GM13977 (cell line): ENCODE measurements at places on chromosomes 16 and 17.
A peak's percentile ranks its signal among the peaks of the same experiment; 100 is the strongest.

DNA sequence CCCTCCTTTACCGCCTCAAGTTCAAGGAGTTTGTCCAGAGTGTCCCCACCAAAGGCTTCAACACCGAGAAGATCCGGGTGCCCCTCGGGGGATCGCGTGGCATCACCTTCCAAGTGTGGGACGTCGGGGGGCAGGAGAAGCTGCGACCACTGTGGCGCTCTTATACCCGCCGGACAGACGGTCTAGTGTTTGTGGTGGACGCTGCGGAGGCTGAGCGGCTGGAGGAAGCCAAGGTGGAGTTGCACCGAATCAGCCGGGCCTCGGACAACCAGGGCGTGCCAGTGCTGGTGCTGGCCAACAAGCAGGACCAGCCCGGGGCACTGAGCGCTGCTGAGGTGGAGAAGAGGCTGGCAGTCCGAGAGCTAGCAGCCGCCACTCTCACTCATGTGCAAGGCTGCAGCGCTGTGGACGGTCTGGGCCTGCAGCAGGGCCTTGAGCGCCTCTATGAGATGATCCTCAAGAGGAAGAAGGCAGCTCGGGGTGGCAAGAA is 1.1 kb downstream of the ARL4D start:
- DNase-seq, result no peak

GRCh38 chr17:17924857-17925250 is 47.3 kb downstream of the TOM1L2 start:
- DNase-seq, result no peak

- DNase-seq, result no peak
Measured at GRCh38 chr17:51401279-51401678, 140.9 kb downstream of the UTP18 start.

- DNase-seq, result no peak
Measured at GRCh38 chr16:57623251-57624043, 5.0 kb upstream of the ADGRG1 start.

DNA sequence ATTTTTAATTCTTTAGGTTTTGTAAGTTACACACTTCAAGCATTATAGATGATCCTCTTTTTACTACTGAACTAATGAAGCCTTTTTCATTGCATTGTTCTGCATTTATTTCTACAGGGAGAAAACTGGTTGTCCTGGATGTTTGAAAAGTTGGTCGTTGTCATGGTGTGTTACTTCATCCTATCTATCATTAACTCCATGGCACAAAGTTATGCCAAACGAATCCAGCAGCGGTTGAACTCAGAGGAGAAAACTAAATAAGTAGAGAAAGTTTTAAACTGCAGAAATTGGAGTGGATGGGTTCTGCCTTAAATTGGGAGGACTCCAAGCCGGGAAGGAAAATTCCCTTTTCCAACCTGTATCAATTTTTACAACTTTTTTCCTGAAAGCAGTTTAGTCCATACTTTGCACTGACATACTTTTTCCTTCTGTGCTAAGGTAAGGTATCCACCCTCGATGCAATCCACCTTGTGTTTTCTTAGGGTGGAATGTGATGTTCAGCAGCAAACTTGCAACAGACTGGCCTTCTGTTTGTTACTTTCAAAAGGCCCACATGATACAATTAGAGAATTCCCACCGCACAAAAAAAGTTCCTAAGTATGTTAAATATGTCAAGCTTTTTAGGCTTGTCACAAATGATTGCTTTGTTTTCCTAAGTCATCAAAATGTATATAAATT is 53.0 kb downstream of the TUBD1 start:
- DNase-seq, result no peak

DNA sequence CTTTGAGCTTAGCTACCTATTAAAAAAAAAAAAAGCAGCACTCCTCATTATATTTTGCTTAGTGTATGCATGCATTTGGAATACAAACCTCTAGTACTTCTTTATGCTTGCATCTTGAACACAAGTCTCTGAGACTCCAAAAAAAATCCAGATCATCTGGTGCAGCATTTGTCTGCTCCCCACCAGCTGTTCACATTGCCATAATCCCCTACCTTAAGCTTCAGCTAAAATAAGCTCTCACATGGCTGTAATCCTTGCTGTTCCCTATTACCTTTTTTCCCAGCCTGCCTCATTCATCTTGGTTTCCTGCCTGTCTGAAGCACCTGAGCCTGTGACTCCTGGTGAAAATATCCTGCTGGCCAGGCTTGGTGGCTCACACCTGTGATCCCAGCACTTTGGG is 7.5 kb upstream of the NFATC2IP start:
- no peak for DNase-seq

- no peak for DNase-seq
Measured at GRCh38 chr17:55571095-55571494, 59.8 kb upstream of the SMIM36 start.

DNA sequence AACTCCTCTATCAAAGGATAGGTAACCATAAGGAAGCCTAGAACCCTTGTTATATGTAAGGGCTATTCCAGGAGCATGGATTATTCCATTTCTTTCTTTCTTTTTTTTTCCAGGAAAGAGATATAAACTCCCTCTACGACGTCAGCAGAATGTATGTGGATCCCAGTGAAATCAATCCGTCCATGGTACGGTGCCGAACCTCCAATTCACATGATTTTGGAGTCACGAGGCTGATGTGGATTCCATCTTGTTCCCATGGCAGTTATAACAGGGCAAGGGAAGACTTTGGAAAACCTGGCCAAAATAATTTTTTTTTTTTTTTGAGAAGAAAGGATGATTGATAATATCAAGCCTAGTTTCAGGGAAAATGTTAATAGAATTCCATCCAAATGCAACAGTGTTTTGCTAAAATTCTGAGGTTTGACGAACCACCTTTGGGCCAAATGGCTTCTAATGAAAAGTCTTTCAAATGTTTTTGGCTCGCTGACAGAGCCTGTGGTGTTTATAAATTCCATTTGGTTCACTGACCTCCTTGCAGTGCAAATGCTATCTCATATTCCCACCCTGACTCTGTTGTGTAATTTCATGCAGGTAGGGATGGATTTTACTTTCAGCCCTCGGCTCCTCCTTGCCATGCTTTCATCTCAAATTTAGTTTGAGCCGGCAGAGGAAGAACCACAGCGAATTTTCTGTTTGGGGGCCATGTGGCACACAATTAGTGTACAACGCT is 90.0 kb downstream of the SDR42E1 start:
- DNase-seq, result no peak

GRCh38 chr16:82623241-82623640 is 3.5 kb upstream of the CDH13 start:
- DNase-seq, result no peak

DNA sequence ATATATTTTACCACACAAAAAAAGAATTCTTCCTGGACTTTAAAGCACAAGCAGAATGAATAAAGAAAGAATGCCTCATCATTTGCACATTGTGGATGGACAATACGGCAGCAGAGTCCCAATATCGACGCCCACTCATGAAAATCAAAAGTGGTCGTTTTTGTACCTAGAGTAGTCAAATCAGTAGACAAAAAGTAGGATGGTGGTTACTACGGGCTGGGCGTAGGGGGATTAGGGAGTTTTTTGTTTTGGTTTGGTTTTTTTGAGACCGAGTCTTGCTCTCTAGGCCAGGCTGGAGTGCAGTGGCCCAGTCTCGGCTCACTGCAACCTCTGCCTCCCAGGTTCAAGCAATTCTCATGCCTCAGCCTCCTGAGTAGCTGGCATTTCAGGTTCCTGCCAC is 8.6 kb upstream of the CENPV start:
- DNase-seq, result peak; percentile 29

DNA sequence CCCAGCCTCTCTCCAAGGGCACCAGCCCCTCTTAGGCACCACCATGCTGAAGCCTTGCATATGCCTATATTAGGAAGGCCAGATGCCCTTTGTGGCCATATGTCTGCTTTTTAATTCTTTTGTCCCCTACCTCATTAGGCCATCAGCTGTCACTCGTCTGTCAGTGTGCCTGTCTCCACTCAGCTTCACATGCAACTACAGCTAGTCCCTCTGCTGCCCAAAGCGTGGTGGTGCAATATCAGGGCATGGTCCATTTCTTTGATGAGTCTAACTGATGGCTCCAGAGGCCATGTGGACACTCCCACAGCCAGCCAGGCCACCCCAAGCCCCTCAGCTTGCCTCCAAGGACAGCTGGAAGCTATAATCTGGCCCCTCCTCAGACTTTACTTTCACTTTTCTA is 36.3 kb downstream of the MYO18A start:
- no peak for DNase-seq

- DNase-seq, result no peak
Measured at GRCh38 chr17:75194879-75195278, 10.6 kb upstream of the NUP85 start.

DNA sequence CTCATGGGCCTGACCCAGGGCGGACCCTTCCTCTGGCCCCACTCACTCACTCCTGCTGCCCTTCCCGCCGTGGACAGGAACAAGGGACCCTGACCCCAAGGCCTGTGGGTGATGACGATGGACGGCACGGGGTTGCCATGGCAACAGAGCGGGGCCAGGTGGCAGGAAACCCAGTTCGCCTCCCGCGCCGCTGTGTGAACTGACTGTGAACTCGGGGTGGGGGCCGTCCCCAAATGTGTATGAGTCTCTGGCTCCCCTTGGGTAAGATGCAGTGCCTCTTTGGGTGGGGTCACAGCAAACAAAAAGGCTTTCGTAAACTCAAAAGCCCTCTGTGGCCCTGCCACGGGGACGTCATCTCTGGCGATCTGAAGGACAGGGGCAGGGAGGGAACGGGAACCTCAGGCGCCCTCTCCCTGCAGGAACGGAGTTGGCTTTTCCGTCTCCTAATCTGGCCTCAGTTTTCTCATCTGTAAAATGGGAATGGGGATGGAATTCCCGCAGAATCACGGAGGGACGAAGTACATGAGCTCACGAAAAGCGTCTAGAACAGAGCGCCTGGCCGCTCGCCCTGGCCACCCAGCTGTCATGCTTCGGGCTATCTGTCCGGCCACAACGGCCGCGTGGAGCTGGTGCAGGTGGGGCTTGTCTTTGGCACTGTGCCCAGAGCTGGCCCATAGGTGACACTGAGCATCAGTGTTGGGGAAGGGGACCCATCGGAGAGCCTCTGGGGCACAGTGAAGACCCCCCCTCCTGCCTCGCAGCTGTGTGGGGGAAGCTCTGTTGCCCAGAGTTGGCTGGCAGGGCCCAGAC is 44.9 kb upstream of the PABPN1L start:
- no peak for DNase-seq

- DNase-seq, result no peak
Measured at GRCh38 chr17:17443173-17443572, 33.6 kb upstream of the MED9 start.

DNA sequence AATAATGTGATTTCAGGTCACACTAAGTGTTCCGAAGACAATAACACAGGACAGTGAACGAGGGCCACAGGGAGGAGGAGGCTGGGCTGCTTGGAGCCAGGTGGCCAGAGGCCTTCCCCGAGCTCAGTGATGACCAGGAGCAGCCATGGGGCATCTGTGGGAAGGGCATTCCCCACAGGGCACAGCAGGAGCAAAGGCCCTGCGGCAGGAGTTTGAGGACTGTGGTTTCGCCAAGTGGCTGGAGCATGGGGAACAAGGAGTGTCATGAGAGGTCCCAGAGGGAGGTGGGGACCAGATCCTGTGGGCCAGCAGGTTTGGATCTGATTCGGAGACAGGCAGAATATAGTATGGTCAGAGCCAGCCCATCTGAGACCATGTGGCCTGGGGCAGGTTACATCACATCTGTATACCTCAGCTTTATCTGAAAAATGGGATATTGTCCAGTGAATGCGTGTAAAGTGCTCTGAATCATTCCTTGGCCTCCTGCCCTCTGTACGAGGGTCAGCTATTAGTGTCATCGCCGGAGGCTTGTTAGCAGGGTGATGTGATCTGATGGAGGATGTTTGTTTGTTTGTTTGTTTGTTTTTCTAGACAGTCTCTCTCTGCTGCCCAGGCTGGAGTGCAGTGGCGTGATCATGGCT is 176.8 kb downstream of the KATNIP start:
- no peak for DNase-seq

DNA sequence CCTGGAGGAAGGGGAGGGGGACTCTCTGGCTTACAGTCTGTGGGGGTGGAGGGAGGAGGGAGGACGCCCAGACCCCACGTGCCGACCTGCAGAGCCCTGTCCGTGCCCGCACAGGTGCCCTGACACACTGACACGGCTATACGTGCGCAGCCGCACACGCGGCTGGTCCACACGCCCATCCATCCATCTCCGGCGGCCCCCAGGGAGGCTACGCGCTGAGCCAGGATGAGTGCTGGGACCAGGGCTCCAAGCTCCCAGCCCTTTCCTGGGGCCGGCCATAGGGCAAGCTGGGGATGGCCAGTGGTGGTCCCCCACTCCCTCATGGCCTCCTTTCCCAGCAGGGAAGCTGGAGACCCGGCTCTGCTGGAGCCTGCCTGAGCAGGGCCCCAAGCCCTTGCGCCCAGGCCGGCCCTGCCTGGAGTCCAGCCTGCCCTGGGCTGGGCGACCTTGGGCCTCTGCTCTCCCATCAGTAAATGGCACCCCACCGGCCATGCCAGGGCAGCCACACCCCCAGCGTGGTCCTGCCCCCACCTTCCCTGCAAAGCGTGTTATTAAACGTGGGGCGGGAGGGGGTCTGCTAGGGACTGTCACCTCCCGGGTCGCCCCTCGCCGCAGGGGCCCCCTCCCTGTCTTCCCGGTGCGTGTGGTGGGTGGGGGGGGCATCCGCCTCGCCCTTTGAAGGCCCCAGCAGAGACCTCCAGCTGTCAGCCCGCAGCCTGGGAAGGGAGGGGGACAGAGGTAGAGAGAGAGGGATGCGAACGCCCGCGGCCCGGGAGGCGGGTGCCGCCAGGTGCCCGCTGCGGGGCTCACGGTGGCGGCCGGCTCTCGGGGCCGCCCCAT is 863 bp downstream of the CASKIN1 start:
- DNase-seq, result no peak

DNA sequence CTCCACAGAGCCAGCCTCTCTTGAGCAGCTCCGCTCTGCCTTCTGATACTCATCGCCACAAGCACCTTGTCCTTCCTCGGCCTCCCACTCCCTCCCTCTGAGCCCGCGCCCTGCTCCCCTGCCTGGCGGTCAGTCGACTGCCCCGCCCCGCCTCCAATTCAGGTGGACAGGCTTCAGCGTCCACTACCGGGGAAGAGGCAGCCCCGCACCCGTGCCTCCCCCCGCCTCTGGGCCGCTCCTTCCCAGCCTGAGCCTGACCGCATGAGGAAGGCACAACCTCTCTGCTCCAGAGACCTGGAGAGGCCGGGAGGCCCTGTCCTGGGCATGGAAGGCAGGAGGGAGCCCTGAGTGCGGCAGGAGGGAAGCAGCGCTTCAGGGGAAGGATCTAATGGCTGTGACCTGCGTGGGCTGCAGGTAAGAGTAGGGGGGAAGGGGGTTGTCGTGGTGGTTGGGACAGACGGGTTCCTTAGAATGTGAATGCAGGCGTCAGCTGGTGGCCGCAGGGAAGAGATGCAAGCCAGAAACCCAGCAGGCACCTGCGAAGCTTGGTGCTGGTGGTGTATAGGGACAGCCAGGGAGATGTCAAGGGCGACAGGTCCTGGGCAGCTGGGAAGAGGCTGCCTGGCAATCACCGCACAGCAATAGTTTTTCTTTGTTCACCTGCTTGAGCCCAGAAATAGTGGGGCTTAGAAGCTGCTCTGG is 3.0 kb upstream of the SLC6A4 start:
- DNase-seq, result no peak

DNA sequence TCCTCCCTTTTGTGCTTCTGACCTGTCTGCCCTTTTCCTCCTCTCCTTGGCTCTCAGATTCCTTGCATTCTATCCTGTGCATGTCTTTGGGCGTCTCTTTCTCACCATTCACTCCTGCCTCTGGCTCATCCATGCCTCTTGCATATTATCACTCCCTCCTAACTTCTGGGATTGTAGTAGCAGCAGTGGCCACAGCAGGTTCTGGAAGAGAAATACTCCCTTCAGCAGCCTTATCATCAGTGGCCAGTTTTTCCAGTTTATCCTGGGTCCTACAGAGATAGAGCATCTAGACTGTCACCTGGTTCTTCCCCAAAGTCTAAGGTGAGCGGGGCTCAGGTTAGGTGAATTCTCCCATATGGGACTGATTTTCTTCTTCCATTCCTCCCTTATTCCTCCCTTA is 354.0 kb upstream of the CCL2 start:
- no peak for DNase-seq
